Stimulated activated CD8-positive, alpha-beta memory T cell treated with anti-CD3 and anti-CD28 coated beads, Interleukin-15, amount 100 ng/mL, for 24 hours (primary cell): ENCODE measurements at places on chromosomes 4 and X.

GRCh38 chr4:148044912-148045352 lies 313.0 kb downstream of the ARHGAP10 start:
- no peak for DNase-seq

GRCh38 chrX:106936246-106936645 lies 16.0 kb downstream of the CLDN2 start:
- DNase-seq = no peak

- DNase-seq = no peak
Measured at GRCh38 chr4:155832664-155833063, 33.4 kb downstream of the ASIC5 start.

DNA sequence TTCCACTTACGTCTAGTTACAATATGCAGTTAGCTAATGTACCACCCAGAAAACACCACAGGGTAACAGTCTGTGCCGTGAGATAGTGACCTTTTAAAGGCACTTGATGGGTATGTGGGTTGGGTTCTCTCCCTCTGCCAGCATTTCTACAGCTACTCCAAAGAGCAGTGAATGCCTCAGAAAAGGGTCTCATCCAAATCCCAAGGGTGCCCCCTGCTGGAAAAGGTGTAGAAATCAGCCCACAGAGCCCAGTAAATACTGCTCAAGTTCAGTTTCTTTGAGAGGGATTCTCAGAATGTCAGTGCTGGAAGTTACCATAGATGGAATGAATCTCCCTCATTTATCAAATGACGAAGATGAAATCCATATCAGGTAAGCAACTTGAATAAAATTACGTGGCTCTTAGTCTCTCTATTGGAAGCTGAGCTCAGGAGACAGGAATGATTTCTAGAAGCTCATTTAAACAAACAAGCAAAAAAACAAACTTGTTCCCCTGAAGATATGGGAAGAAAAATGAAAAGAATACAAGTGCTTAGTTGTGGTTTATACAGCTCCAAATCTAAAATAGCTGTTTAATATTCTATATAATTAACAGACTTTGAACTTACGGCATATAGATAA lies 9.5 kb downstream of the RNF175 start:
- peak; percentile 16 for DNase-seq

DNA sequence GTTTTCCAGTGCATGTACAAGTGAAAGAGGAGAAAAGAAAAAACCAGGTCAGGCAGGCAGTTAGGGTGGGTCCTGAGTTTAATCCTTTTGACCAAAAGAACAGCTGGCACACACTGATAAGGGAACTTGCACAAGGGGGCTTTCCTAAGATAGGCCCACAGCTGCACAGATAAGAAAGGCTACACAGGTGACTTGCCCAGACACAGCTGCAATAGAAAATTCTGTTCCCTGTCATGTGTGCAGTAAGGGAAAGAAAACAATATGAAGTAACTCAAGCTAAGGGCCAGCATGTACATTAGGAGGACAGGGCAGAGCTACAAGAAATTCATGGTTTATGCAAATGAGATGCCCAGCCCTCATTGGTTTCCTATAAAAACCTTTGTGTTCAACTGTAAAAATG lies 32.9 kb downstream of the LUZP4 start:
- DNase-seq = no peak

GRCh38 chr4:186481998-186482790 lies 73.2 kb downstream of the MTNR1A start:
- no peak for DNase-seq

DNA sequence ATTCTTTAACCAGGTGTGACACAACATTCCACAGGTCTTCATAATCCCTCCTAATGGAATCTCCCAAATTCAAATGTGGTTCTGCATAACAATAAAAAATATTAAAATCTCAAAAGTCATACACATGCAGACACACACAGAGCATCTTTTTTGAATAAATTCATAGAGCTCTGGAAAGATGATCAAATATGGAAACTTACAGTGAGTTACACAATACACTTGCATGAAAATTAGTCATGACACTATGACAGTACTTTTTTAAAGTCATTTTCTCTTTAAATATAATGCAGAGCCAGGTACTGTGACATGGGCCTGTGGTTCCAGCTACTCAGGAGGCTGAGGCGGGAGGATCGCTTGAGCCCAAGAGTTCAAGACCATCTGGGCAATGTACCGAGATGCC lies 38.9 kb downstream of the DDX60L start:
- no peak for DNase-seq

DNA sequence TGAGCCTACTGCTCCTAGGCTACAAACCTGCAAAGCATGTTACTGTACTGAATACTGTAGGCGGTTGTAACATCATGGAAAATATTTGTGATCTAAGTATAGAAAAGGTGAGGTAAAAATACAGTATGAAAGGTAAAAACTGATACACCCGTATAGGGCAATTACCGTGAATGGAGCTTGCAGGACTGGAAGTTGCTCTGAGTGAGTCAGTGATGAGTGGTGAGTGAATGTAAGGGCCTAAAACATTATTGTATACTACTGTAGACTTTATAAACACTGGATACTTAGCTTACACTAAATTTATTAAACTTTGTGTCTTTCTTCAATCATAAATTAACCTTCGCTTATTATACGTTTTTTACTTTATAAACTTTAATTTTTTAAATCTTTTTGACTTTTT lies 3.7 kb downstream of the KIF4A start:
- no peak for DNase-seq

DNA sequence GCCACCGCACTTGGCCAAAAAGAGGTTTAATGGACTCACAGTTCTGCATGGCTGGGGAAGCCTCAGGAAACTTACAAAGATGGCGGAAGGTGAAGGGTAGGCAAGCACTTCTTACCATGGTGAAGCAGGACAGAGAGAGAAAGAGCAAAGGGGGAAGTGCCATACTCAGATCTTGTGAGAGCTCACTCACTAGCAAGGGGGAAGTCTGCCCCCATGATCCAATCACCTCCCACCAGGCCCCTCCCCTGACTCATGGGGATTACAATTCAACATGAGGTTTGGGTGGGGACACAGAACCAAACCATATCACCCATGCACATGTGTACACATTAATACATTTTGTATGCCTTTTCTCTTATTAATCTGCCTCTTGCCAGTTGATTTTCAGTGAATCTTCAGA lies 77.2 kb upstream of the HSD17B10 start:
- no peak for DNase-seq

DNA sequence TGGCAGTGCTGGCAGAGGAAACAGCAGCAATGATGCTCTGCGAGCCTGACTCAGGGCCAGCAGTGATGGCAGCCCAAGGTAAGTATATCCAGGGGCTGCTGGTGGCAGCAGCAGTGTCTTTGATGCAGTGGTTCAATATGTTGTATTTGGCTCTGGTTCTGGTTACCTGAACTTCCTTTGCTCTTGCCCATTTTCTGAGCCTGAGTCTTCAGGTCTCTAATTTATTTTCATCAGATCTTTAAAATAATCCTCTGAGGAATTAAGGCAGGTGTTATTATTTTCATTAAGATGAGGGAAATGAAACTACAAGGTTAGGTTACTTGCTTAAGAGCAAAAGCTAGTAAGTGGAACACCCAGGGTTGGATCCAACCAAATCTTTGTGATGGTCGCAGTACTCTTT lies 102.8 kb upstream of the BMP2K start:
- no peak for DNase-seq

- DNase-seq = no peak
Measured at GRCh38 chr4:146370841-146371240, 150.9 kb downstream of the SLC10A7 start.

DNA sequence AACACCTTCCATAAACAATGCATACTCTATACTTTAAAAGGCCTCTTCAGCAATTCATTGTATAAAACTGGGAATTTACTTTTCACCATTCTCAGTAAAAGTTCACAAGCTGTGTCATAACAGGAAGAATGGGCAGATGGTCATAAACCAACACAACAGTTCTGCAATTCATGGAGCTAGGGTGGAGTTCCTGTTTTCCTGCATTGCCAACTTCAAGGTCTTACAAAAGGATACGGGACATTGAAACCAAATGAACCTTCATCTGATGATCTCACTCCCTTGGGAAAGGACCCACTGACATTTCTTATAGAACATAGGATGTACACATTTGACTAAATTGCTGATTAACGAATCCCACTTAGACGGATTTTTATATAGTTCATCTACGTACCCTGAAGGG lies 4.1 kb downstream of the KDR start:
- no peak for DNase-seq

DNA sequence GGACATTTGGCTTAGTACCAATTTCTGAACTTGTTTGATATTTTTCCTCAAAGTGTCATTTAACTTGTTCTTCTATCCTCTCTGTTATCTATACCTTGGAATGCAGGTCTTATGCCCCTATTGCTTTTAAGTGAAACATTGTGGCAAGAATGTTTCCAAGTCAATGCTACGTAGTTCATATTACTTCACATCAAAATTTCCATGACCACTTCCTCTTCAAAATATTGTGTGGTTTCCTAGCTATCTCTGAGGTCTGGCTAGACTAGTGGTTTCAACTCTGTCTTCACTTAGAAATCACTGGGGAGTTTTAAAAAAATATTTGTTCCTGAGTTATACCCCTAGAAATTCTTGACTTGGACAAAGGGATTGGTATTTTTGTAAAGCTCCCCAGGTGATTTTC lies 20.2 kb upstream of the RASGEF1B start:
- no peak for DNase-seq
